ENCODE measurements at places on chromosomes 13 and 19.
A peak's percentile ranks its signal among the peaks of the same experiment; 100 is the strongest.

DNA sequence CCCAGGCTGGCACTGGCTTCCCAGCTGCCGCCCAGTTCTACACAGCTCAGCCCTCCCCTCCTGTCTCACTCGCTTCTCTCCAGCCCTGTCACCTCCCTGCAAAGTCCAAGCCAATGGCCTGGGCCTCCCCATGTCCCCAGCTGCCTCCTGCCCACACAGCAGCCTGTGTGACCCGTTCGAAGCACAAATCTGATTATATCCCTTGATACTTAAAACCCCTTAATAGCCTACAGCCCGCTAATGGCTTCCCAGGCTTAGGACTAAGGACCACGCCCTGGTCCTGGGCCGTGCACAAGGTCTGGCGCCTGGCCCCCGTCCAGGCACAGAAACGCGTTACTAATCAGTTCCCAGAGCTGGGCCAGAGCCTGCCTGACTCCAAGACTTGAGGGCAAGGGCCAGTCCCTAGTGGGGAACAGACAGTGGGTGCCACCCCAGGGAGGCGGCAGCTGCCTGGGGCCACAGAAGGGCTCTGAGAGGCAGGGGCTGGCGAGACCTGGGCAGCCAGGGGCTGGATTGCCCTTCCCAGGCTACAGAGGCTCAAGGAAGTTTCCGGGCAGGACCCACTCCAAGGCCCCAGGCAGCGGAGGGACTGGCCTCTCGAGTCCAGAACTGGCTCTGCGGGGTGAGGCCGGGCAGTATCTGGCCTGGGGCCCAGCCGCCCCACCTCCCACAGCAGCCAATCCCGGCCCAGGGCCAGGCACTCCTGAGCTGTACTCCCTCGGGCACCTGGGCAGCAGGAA lies 10.4 kb downstream of the XAB2 start:
- no peak for DNase-seq

DNA sequence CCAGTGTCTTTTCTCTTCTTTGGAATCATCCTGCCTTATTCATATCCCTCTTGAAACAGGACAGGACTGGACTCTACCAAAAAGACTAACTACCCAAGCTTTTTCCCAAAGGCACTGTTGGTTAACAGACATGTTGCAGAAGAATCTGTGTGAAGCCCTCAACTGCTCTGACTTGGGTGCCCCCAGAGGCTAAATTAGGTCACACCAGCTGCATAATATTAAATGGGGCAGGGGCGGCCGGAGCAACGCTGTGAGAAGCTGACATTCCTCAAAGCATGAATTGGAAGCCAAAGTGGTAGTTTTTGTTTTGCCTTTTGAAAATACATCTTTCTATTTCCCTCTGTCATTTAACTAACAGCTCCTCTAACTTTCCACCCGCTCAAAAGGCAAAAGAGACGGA lies 185.9 kb downstream of the LHFPL6 start:
- DNase-seq: no peak

GRCh38 chr13:78193846-78194245 lies 275.2 kb upstream of the EDNRB start:
- peak; percentile 9 for DNase-seq

DNA sequence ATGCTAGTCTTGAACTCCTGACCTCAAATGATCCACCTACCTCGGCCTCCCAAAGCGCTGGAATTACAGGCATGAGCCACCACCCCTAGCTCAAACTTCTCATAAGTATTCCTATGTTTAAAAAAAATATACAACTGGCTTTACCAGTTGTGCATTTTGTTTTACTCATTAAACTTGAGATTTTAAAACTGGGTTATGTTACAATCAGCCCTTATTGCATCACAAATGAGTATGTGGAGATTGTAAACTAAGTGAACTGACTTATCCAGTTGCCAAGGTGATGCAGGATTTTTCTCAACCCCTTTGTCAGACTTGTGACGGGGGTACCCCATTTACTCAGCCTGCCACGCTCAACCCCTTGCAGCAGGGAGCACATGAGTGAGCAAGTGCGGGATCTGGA lies 14.4 kb upstream of the GTF2F2 start:
- no peak for DNase-seq

GRCh38 chr13:26442541-26442940 lies 114.9 kb upstream of the WASF3 start:
- DNase-seq: no peak

DNA sequence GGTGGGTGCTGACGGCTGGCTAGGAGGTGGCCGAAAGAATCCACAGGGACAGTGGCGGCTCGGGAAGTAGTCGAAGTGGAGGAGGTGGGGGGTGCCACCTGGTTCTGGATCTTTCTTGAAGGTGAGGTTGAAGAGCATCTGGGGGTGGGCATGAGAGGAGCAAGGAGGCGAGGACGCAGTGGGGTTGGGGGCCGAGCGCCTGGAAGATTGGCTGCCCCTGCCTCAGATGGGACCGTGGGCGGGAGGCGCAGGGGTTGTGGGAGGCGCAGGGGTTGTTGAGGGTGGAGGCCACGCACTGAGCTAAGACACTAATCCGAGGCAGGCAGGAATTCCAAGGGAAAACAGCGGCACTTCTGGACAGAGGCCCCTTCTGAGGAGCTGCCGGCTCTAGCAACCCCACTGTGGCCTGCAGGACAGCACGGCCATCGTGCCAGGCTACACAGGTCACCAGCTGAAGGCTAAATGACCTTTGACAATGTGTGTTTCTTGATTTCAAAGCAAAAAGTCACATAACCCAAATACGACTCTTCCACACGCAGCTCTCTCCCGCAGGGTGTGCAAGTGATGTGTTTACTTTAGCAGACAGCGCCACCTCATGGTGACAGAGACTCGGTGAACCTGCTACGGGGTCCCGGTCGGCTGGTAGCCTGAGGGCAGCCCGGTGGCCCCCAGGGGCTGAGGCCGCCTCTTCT lies 44.1 kb upstream of the RANBP3 start:
- DNase-seq: peak; percentile 38

DNA sequence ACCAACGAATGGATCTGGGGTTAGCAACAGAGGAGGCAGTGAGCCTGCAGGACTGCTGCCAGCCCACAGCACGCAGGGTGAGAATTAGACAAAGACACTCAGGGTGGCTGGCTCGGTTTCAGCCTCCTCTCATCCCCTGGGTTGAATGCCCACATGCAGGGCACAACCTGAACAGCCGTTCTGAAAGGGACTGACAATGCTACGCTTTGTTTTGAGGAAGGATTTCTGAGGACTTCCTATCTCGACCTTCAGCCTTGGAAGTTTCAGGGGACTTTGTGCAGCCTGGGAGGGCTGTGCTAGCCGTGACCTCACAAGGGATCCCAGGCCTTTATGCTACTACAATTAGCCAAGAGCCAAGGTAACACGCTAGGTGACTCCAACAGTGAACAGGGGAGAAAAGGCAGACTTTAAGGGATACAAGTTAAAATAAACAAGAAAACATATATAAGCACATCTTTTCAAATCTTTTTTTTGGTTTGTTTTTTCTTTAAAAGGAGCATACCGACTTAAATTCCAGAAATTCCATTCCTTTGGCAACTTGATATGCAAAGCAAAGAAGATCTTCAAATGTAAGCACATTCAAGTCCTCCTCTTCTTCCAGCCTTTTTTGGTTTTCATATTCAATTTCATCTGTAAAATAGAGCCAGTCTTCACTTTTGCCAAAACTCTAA lies 34.5 kb upstream of the URAD start:
- no peak for DNase-seq

DNA sequence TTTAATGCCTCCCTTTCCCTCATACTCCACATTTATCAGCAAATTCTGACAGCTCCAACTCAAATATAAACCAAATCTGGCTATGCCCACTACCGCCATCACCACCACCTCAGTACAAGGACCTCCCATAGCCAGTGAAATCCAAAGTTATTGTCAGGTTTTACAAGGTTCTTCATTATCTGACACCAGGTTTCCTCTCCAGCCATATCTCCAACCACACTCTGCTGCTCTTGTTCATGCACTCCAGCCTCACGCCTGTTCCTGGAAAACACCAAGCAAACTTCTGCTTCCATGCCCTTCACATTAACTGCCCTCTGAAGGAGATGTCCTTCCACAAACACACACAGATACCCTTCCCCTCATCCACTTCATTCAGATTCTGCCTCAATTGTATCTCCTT lies 102.2 kb upstream of the MIR17HG start:
- no peak for DNase-seq

DNA sequence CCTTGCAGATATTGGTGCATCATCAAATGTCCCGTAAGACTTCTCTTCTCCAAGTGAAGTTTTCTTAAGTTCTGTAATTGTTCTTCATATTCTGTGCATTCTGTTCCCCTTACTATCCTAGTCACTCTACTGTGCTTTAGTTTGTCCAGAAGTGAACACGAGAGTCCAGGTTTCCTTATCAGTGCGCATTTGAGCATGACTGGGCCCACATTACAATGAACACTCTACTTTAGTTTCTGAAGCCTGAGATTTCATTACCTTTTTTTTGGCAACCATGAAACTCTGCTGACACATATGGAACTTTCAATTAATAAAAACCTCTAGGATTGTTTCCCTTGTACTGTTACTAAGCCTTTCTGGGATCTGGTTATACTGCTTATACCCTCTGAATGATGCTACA lies 270.0 kb downstream of the KCNRG start:
- DNase-seq: no peak

- DNase-seq: no peak
Measured at GRCh38 chr19:14115756-14116155, 1.8 kb downstream of the PRKACA start.

- no peak for DNase-seq
Measured at GRCh38 chr19:58356766-58357480, 3.6 kb upstream of the A1BG start.

DNA sequence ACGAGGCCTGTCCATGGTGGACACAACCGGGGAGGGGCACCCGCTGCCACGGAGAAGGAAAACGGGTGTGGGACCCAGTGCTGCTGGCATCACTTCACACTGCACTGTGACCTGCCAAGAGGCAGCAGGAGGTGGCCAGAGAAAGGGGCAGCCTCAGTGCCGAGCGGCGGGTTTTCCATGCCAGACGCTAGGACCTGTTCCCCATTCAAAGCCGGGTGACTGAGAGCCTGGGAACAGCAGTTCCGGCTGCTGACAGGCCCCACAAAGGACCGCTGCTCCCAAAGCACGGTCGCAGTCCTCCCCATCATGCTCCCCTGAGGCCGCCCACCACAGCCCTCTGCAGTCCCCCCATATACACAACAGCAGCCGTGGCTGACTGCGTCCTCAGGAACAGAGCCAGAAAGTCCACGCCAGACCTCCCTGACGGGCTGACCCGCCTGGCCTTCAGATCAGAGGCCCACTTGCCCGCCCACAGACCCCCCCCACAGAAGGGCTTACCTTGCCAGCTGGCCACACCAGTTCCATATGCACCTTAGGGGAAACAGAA lies 5.4 kb downstream of the AKAP8 start:
- no peak for DNase-seq

DNA sequence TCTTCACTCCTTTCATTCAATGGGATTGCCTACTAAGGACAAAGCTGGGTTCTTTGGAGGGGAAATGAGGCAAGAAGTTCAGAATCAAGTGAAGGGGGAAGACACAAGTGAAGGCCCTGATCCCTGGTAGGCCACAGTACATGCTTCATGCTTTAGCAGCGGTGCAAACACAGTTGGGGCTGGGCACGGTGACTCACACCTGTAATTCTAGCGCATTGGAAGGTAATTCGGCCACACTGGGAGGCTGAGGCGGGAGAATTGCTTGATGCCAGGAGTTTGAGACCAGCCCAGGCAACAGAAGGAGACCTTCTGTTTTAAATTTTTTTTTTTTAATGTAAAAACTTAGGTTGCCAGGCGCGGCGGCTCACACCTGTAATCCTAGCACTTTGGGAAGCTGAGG lies 23.4 kb upstream of the GATAD2A start:
- DNase-seq: no peak

GRCh38 chr13:102897371-102898138 lies 51.7 kb downstream of the ERCC5 start:
- no peak for DNase-seq

DNA sequence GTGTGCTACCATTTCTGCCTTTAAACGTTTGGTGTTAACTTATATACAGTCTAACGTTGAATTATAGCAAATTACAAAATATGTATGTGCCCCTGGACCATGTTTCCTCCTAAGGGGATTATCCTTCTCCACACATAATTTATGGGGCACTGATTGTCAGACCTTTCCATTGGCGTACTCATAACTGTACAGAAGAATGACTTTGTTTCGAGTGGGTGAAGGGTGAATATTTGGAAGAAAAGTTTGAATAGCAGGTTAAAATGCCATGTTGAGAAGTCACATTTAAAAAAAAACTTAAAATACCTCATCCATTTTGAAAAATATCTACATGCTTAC lies 58.8 kb downstream of the SLC10A2 start:
- no peak for DNase-seq

DNA sequence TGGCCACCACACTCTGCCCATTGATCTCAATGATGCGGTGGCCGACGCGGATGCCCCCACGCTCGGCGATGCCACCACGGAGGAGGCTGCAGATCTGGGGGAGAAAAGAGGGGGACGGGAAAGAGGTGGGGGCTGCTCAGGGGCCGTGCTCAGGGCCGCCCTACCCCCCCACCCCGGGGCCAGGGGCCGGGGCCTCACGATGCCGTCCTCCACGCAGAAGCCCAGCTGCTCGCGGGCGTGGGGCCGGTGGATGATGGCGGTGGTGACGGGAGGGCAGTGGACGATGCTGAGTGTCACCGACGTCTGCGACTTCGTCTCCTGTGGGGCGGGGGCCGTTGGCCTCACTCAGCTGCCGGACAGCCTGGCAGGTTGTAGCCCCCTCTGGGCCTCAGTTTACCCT lies 10.3 kb downstream of the APBA3 start:
- DNase-seq: no peak

DNA sequence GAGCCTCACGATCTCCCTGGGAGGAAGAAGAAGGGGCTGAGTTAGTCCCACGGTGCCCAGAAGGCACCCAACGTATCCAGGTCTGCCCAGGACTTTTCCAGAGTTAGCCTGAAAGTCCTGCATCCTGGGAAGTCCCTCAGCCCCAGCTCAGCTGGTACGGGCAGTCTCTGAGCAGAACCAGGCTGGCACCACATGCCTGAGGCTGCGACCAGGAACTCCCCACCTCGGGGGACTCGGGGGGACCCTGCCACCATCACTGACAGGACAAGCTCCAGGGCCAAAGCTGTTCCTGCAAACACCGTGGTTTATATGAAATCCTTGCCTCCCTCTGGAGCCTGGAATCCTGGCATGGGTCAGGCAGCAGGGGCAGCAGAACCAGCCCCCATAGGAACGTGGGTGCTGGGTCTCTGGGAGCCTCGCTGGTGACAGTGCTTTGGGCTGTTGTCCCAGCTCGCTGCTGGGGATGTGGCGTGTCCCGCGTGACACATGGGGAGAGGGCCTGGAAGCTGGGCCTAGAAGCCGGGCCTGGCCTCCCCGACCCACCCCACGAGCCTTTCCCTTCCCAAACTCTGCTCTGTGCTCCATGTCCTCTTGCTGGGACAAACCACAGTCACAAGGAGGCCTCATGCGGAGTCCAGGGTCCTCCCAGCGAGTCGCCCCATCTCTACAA lies 55.5 kb downstream of the GNG7 start:
- DNase-seq: no peak

GRCh38 chr13:43305416-43305815 lies 282.0 kb downstream of the DNAJC15 start:
- no peak for DNase-seq
